ENCODE measurements at places on chromosomes 11 and 22. TPM values are rescaled to one million over a fixed set of nuclear protein-coding genes. Genes with fewer than 3 reads are reported as not detected.

DNA sequence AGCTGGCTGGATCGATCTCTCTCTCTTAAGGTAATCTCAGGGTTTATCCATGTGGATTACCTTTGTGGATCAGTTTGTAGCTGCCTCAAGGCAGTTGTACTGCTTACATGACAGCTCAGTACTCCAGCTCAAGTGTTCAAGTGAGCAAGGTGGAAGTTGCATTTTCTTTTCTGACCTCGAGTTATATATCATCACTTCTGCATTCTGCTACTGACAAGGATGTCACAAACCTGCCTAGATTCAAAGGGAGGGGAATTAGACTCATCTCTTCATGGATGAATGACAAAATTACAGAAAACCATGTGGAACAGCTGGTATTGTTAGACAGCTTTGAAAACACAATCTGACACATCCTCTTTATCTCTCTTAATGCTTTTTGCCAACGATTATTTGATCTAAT, 6.1 kb upstream of the TCN2 start:
- no peak for DNase-seq

GRCh38 chr22:27993774-27994350, 74.8 kb upstream of the PITPNB start:
- no peak for DNase-seq

DNA sequence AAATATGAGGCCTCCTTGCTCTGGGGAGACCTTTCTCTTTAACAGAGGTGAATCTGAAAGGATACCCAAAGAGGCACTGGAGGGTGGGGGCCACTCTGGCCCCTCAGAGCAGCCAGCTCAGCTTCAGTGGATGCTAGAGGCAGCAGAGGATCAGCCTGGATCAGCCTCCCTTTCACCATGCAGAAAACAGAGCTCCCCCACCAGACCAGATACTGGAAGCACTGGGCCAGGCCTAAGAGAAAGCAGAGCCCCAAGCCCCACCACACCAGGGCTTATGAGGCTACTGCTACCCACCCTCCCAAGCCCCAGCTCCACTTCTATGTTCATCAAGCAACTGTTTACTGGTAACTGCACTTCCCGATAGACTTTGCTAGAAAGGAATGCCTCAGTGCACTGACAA, 4.0 kb upstream of the SLC43A3 start:
- DNase-seq = no peak

- no peak for DNase-seq
These were observed 2.3 kb upstream of the INPPL1 start for GRCh38 chr11:72222106-72222891.

NRXN2 gene
- total RNA-seq = 0.14 TPM

PDGFD gene
- 14.4 TPM for total RNA-seq

UPB1 gene
- not detected for total RNA-seq

PHF21B gene
- not detected for total RNA-seq

PIK3IP1 gene
- 6.8 TPM for total RNA-seq

DNA sequence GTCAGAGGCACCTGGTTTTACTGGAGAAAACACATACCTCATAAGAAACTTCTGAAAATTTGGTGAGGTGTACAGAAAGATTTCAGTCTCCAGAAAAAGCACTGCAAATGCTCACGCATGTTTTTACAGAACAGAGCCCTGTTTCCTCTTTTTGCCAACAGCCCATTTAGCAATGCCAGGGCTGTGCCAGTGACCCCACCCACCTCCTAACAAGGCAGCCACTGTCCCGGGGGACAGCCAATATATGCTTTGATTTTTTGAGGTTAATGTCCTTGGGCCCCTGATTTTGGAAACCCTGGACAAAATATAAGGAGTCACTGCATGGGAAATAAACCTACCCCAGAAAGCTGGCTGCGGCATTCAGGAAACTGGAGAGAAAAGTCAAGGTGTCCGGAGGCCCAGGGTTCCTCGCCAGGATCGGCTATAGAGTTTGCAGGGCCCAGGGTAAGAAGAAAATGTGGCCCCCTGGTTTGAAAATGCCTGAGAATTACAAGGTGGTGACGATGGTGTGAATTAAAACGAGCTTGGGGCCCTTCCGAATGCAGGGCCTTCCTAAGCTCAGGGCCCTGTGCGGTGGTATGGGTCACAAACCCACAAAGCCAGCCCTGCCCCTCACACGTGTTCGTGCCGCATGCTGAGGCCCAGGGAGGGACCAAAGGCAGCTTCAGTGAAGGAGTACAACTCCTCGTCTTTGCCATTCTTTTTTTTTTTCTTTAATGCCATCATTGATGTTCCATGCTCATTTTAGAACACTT, 71.1 kb upstream of the WNT7B start:
- DNase-seq = no peak

POU2AF1 gene
- total RNA-seq = not detected

DNA sequence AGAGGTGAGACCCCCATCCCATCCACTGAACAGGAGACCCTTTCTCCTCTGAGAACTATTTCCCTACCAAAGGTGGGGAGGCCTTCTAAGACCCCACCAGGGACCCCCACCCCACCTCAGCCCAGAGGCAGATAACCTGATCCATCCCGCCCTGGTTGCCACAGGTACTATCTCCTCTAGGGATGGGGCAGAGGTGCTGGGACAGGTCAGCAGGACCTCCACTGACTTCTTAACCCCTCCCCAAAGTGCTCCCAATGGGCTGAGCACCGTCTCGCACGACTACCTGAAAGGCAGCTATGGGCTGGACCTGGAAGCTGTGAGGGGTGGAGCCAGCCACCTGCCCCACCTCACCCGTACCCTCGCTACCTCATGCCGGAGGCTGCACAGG, 4.3 kb downstream of the INPPL1 start:
- DNase-seq = no peak

RIMBP3C gene
- 0.50 TPM for total RNA-seq

GRCh38 chr11:121347813-121348212, 55.2 kb downstream of the SC5D start:
- DNase-seq = no peak

DNA sequence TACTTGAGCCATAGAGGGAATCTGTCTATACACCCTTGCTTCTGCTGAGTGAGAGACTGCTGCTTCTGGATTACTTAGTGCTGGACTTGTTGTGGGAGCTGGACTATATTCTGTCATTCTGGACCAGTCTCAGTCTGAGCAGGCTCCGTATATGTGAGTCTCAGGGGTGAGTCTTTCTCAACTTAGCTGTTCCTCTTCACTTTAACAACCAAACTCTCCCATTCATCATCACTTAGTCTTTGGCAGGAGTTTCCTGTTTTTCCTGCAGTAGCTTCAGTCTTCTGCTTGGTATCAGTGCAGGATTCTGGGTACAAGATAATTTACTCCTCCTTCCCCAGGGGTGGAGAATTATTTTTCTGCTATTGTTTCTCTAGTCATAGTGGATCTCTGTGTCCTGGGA, 779.5 kb downstream of the METTL15 start:
- peak; percentile 2 for DNase-seq

DNA sequence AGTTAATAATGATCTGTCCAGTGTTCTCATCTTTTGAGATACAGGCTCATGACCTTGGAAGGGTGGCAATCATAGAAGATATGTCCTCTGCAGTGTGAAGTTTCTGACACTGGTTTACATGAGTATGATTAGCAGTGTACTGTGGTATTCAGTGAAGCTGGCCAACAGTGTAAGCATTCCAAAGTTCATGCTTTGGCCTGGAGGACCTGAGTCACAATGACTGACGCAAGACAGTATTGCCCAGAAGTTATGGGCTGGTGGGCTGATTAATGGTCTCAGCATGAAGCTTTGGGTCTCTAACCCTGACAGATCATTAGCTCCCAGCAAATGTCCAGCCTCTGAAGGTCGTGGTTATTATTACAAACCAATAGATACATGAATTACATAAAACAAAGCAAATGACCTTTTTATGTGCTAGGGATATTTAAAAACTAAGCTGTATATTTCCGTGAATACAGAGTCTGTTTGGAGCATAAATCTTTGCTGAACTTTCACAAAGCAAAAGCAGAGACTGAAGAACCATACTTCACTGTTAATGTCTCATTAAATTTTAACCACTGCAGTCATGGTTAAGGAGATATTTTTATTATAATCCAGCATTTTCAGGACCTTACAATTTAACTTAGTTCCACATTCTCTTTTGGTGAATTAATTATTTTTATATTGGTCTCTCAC, 28.3 kb upstream of the USP47 start:
- no peak for DNase-seq

- no peak for DNase-seq
These were observed 34.6 kb downstream of the NFAM1 start for GRCh38 chr22:42397332-42398249.

GRCh38 chr11:109378034-109378433, 44.0 kb upstream of the C11orf87 start:
- no peak for DNase-seq

TXN2 gene
- total RNA-seq = 9.9 TPM

GRCh38 chr11:123139206-123139605, 55.8 kb downstream of the CLMP start:
- no peak for DNase-seq

All from A172 (cell line).